Motor neuron (in vitro differentiated cells): ENCODE measurements at places on chromosomes 2 and 18.

- ATAC-seq, result no peak
These were observed 93.2 kb downstream of the ADD2 start for GRCh38 chr2:70674636-70675430.

GRCh38 chr18:54806526-54806925 is 21.8 kb upstream of the RAB27B start:
- no peak for ATAC-seq

GRCh38 chr2:241202268-241202585 is 13.8 kb downstream of the ANO7 start:
- ATAC-seq, result no peak

GRCh38 chr2:2033691-2034090 is 289.4 kb upstream of the PXDN start:
- no peak for ATAC-seq

DNA sequence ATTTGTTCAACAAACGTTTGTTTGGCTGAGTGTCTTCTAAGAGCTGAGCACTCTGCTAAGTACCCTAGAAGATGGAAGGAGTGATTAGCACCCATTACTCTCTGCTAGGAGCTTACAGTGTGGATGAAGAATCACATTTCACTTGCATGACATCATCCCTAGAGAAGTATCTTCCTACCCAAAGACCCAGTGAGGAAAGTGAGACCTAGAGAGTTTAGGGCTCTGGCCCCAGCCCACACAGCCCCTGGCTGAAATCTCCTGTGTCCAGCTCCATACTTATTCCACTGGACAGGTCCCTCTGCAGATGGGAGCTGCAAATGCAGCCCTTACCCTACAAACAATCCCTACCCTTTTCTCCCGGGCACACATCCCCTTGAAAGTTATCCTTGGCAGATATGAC is 26.8 kb upstream of the EPAS1 start:
- ATAC-seq, result no peak

- no peak for ATAC-seq
These were observed 99.7 kb upstream of the CELF4 start for GRCh38 chr18:37665346-37665745.

DNA sequence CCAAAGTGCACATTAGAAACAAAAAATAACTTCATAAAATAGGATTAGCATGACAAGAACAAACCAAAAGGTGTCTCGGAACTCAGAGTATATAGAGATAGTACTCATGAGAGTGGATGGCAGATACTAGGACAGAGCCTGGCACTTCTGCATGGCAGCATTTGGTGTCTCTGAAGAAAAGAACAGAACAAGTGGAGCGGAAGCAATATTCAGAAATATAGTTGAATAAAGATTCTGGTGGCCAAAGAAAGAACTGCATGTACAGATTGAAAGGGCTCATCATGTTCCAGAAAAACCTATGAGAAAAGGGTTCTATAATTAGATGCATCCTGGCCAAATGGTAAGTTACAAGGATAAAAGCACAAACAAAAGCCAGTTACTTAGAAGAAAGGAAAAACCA is 90.9 kb downstream of the CCDC138 start:
- no peak for ATAC-seq

GRCh38 chr2:231926761-231927565 is 767 bp upstream of the NPPC start:
- ATAC-seq, result no peak

- ATAC-seq, result no peak
These were observed 239.1 kb downstream of the TSN start for GRCh38 chr2:121994238-121995206.

DNA sequence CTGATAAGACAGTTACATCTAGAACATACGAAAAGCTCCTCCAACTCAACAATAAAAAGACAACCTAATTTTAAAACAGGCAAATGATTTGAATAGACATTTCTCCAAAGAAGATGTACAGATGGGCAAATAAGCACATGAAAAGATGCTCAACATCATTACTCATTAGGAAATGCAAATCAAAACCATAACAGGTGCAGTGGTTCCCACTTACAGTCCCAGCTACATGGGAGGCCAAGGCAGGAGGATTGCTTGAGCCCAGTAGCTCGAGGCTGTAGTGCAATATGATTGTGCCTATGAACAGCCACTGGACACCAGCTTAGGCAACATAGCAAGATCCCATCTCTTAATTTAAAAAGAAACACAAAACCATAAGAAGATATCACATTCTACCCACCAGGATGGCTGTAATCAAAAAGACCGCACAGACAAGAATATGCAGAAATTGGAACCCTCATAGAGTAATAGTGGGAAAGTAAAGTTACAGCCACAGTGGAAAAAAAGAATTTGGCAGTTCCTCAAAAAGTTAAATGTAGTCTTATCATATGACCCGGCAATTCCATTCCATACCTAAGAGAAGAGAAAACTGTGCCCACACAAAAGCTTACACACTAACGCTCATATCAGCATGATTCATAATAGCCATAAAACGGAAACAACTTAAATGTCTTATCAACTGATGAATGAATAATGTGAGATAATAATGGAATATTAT is 30.5 kb upstream of the ARMC9 start:
- no peak for ATAC-seq

GRCh38 chr2:188798159-188798558 is 176.0 kb upstream of the COL3A1 start:
- ATAC-seq, result peak; percentile 62

DNA sequence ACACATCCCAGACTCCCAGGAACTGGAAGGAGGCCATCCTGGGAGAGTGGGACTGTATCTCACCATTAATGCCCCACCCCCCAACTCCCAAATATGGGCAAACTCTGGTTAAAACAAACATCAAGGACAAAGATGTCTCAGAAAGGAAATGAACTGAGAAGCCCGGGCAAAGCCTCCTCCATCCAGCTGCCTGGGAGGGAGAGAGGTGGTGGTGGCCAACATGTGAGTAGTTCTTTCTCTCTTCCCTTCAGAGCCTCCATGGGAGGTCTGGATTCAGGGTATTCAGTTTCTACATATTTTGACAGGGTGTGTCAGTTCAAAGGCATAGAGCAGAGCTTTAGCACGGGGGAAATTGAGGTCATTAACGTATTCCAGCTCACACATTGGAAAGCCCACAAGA is 57.5 kb downstream of the CXCR4 start:
- ATAC-seq, result peak; percentile 50
